ENCODE measurements at places on chromosomes 16 and 17.

- no peak for DNase-seq
Measured at GRCh38 chr16:75590920-75591843, 25.0 kb downstream of the GABARAPL2 start.

DNA sequence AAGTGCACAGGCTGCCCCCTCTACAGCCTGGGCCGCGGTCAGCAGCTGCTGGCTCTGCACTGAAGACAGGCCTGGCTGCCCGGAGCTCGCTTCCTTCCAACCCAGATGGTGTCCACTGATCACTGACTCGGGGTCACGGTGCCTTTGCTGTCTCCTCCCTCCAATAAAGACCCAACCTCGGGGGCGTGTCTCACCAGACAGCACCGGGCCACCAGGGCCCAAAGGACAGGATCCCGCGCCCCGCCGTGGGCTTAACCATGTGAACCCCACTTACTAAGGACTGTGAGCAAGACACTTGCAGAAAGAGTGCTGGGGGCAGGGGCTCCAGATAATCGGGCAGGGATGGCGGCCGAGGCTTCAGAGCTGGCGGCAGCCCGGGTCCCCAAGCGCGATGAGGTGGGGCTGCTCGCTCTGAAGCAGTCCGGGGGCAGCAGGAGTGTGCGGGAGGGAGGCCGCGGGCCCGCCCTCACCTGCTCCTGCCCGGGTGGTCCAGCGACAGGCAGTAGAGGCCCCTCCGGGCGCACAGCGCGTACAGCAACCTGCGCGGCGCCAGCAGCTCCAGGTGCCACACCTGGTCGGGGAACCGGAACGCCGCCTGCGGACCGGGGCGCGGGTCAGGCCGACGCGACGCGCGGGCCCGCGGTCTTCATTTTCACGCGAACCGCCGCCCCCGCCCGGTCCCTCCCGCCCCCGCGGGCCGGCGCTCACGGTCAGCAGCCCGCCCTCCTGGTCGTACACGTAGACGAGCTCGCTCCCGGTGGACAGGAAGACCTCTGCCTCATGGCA, 502 bp downstream of the FAAP100 start:
- DNase-seq: no peak

DNA sequence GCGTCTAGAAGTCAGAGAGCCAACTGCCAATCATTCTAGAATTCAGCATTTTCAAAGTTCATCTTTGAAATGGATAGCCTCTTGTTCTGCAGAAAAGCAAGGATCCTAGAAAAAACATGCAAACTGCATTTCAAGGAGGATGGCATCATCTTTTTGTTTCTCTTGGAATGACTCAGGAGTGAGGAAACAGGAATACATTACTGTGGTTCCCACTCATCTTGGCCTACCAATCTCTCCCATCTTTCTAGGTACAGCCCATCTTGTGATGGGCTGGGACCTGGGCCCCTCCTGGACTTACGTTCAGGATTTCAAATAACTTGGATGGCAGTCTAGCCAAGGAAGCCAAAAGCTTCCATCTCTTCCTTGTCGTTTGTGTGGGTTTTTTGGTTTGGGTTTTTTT, 363.4 kb downstream of the CDH13 start:
- no peak for DNase-seq

DNA sequence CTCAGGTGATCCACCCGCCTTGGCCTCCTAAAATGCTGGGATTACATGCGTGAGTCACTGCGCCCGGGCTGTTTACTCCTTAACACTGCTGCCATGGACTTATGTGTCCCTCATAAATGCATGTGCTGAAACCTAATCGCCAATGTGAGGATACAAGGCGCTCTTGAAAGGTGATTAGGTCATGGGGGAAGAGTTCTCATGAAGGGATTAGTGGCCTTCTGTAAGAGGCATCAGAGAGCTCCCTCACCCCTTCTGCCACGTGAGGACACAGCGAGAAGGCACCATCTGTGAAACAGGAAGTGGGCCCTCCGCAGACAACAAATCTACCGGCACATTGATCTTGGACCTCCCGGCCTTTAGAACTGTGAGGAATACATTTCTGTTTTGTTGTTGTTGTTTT, 19.1 kb downstream of the ITPRIPL2 start:
- no peak for DNase-seq

GRCh38 chr17:57955183-57955931, at the start of gene CUEDC1:
TSS of gene CUEDC1 (minus strand) at chr17:57955412. CDS start at chr17:57885564, 69,848 bp downstream.
- no peak for DNase-seq

- no peak for DNase-seq
Measured at GRCh38 chr16:84481051-84481735, 23.3 kb downstream of the MEAK7 start.

- DNase-seq: no peak
Measured at GRCh38 chr16:14669776-14670175, 24.3 kb downstream of the PLA2G10 start.

GRCh38 chr16:31474773-31475738, 3.1 kb downstream of the TGFB1I1 start:
- DNase-seq: no peak

DNA sequence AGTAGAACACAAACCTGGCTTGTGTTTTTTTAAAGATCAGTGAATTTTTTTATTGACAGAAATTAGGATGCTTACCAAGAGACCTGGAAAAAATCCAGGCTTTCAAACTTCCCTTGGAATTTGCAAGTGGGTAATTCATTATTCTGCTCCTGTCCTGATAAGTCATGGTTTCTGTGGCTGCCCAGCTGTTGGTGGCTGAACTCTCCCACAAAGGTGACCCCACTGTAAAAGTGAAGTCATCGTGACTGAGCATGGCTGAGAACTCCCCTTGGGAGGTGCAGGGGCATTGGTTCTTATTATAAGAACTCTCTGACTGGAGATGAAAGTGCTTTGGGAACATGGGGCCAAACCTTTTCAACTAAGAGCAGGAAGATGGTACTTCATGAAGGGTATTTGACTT, 46.6 kb upstream of the TANC2 start:
- no peak for DNase-seq

GRCh38 chr17:45385331-45385997, 47.2 kb downstream of the ARHGAP27 start:
- no peak for DNase-seq

DNA sequence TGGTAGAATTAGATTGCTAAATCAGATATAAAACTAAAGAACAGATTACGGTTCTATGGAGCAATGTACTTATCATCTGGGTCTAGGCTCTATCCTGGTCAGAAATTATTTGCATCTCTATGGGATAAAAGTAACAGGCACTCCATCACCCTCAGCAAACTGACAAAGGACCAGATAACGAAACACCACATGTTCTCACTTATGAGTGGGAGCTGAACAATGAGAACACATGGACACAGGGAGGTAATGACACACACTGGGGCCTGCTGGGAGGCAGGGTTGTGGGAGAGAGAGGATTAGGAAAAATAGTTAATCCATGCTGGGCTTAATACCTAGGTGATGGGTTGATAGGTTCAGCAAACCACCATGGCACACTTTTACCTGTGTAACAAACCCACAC, 61.9 kb downstream of the MPHOSPH6 start:
- DNase-seq: no peak

DNA sequence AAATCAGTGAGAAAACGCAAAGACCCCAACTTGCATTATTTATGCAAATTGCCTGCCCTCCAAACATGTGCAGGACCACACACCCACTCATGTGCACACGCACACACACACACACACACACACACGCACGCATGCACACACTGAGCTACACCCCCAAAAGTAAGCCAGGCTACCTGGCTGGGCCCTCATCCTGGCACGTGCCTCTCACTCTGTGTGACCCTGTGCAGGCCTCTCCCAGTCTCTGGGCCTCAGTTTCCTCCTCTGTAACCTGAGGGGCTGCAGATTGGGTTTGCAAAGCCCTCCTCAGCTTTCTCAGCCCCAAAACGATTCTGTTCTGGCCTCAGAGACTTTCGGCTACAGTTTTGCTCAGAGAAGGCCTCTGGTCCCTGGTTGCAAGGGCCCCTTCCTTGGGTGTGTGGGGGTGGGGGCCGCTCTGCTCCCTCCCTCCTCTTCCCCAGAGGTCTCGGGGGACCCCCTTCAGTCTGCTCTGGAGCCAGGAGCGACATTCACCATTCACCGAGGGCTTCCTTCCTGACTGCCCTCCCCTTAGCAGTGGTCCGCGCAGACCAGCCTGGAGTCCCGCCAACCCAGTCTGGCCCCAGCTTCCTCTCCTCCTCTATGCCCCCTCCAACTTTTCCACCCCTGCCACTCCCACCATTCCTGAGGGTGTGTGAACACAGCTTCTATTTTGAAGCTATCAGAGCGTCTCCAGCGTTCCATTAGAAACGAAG, 5.4 kb upstream of the PIK3R6 start:
- no peak for DNase-seq

- DNase-seq: no peak
Measured at GRCh38 chr16:57867000-57867561, 64.8 kb upstream of the KIFC3 start.

DNA sequence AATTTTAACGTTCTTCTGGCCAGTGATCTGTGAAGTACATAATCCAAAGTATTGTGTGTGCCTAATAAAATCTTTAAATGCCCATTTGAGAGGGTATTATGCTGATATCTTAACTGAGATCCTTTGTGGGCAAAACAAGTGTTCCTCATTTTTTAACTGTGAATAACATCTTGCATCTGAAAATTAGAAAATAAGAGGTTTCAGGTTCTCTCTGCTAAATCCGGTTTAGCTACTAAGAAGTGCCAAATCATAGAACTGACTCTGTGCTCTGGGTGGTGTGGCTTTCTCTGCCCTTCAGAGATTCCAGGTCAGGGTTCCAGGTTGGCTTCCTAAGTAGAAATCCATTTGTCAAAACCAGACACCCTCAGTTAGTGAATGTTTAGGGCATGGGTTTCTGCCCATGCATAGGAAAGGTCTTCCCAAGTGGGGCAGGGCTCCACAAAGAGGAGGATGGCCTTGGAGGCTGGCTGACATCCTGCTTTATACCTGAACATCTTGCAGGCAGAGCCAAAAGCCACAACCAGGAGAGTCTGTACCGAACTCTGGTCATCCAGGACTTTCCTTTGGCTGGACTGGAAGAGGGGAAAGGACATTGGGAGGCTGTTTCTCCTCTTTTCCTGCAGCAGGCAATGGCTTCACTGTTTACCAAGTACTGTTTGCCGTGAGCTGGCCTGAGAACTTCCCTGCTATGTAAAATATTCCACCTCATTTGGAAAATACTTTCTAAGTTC, 8.5 kb downstream of the ALDH3A2 start:
- no peak for DNase-seq

DNA sequence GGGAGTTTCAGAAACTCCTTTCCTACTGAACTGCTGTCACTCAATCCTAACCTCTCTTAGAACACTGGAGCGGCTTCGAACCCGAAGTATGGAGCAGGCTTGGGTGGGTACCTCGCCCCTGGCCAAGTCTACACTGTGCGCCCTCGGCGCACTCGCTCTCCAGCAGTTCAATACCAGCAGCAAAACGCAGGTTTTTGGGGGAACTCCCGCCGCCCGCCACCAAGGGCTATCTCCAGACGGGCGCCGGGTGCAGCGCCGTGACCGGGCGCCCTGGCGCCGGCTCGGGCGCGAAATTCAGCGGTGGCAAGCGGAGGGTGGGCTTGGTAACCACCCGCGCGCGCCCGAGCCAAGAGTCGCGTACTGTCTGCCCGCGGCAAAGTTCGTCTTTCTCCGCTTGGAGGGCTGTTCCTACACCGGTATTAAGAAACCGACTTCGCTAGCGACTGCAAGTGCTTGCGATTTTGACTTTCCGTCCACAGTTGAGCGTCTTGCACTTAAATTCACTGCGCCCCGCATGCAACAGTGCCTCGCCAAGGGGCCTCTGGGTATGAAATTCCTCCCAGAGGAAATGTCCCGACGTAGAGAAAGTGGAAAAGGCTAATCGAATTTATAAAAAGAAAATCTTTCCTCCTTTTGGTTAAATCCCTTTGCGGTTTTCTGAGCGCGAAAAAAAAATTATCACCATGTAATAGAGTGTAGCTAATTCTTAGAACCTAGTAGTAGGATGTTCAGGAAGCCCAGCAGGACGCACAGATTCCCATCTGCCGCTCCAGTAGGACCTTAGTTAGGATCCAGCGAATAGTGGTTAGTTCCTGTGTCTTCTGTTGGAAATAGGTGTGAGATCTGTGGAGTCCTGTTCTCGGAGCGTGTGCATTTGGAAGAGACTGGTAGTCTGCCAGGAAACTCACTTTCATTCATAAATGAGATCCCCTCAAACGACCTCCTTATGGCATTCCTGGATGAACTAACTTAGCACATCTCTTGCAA, 5.0 kb upstream of the SALL1 start:
- no peak for DNase-seq

- DNase-seq: no peak
Measured at GRCh38 chr17:12256380-12256995, 235.8 kb downstream of the MAP2K4 start.

GRCh38 chr16:73572135-73572828, 524.4 kb upstream of the ZFHX3 start:
- DNase-seq: no peak

DNA sequence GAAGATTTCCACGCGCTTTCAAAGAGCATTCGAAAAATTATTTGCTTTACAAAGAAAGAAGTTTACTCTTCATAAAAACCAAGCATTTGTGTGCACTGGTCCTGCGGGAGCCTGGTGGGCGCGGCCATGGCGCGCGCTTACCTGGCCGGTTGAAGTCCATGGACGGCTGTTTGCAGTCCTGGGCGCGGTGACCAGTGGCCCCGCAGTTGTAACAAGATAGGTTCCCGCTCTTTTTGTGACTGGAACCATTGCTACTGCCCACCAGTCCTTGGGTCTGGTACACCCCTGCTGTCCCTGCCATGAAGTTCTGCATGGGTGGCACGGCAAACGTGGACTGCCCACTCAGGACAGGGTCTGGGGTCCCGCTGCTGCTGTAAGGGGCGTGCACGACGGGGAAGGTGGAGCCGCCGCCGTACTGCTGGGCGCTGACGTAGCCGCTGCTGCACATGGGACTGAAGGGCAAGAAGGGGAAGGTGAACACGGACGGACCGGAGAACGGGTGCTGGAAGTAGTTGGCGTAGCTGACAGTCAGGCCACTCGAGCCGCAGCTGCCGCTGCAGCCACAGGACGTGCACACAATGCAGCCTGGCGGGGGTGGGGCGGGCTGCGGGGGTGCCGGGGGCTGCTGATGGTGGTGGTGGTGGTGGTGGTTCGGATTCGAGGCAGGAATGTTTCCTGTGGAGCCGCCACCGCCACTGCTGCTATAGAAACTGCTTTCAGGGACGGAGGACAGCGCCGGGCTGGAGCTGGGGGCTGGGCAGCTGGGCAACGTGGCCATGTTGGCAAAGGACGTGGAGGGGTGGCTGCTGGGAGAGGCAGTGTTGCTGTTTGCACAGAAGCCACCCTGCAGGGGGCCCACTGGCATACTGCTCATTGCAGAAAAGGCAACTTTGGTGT, 19.5 kb downstream of the MAP1LC3B start:
- no peak for DNase-seq

GRCh38 chr17:45924332-45924820, 30.0 kb downstream of the MAPT start:
- no peak for DNase-seq

GRCh38 chr16:965036-965395, 5.8 kb downstream of the LMF1 start:
- no peak for DNase-seq
